Suprapubic skin (tissue), 4 donors: ENCODE measurements at places on chromosomes 7 and 10. TPM values are rescaled to one million over a fixed set of nuclear protein-coding genes. Genes with fewer than 3 reads are reported as not detected.

Gene GRM3
- total RNA-seq: not detected

- H3K27me3 ChIP-seq: no peaks in the 10 kb centered on the region
- H3K36me3 ChIP-seq: no peaks in the 10 kb centered on the region
- H3K4me1 ChIP-seq: peaks cover 58% of the 10 kb centered on the region
- H3K27ac ChIP-seq: peak overlapping the region; percentile 65
Measured at GRCh38 chr7:73896454-73896853, 35.5 kb downstream of the TMEM270 start.

DNA sequence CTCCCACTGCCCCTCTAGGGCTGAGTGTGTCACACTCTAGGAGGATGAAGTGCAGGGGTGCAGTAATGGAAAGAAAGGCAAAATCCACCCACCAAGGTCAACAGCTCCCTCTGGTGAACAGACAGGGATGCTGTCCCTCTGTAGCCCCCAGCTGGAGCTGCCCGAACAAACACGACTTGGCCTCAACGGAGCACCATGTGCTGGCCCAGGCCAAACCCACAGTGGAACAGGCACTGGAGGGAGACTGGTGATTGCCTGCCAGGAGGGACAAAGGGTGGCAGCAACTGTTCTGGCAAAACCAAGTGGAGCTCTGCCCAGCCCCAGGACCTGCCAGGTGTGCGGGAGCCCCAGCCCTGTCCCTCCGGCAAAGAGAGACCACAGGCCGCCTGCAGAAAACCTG is 20.7 kb downstream of the PDIA4 start:
- H3K27ac ChIP-seq: no peak overlapping the region
- no peak for DNase-seq
- no peaks in the 10 kb centered on the region for H3K4me1 ChIP-seq

- no peak overlapping the region for H3K27ac ChIP-seq
- peaks cover 78% of the 10 kb centered on the region for H3K36me3 ChIP-seq
- H3K4me3 ChIP-seq: no peak overlapping the region
- no peaks in the 10 kb centered on the region for H3K4me1 ChIP-seq
- H3K27me3 ChIP-seq: no peaks in the 10 kb centered on the region
Measured at GRCh38 chr7:148787571-148788295, 89.0 kb downstream of the CUL1 start.

GRCh38 chr7:119761776-119762175 is 511.2 kb upstream of the KCND2 start:
- DNase-seq: no peak
- H3K27me3 ChIP-seq: no peaks in the 10 kb centered on the region
- no peak overlapping the region for H3K4me3 ChIP-seq
